ENCODE measurements at places on chromosomes 1 and 21.

- peak; percentile 37 for DNase-seq
Observed at GRCh38 chr1:67338642-67339041, 31.0 kb downstream of the IL12RB2 start.

- DNase-seq, result peak; percentile 53
Observed at GRCh38 chr21:34544032-34544496, 32.1 kb upstream of the KCNE1 start.

GRCh38 chr1:11158291-11158690 is 30.9 kb upstream of the ANGPTL7 start:
- no peak for DNase-seq

DNA sequence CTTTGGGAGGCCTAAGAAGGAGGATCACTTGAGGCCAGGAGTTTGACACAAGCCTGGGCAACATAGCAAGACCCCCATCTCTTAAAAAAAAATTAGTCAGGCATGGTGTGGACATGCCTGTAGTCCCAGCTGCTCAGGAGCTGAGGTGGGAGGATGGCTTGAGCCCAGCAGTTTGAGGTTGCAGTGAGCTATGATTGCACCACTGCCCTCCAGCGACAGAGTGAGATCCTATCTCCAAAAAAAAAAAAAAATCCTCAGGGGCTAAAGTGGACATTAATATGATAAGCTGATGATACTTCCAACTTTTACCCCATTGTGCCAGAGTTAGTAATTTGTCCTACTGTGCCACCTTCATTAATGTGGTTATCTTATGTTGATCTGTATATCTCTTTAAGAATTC is 327.8 kb upstream of the FMN2 start:
- no peak for DNase-seq

DNA sequence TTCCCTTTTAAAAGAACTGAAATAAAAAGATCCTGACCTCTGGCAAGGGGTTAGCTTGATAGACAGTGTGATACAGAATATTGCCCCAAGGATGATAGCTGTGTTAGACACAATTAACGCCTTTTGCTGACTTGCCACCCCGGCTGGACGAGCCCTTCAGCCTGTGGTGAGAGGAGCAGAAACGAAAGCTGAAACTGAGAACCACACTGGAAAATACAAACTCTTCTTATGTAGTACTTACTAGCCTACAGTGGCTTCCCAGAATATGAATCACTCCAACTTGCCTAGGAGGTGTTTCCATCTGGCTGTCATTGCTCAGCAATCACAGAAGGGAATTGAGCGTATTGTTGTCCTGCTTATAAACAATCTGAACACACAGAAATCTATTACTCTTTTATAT is 22.9 kb downstream of the SAMSN1 start:
- peak; percentile 60 for DNase-seq
